Uterine smooth muscle cell (primary cell): ENCODE measurements at places on chromosomes 5 and 9. TPM values are rescaled to one million over a fixed set of nuclear protein-coding genes. Genes with fewer than 3 reads are reported as not detected.

Gene WDR38
- 0.11 TPM in 1 of 2 replicates, not detected in the other for total RNA-seq

Gene SPOCK1
- total RNA-seq: 42.7 and 167 TPM in 2 replicates

Gene FGF1
- 3.4 and 4.0 TPM in 2 replicates for total RNA-seq

Gene KCNV2
- not detected in 2 replicates for total RNA-seq

Gene BTNL8
- total RNA-seq: not detected in 2 replicates

Gene OR1Q1
- not detected in 2 replicates for total RNA-seq

Gene CSF2
- total RNA-seq: 0.12 and 0.89 TPM in 2 replicates

Gene PCAT7
- total RNA-seq: not detected in 2 replicates

Gene S1PR3
- 11.7 and 14.5 TPM in 2 replicates for total RNA-seq

Gene NSG2
- total RNA-seq: under 0.01 TPM in 1 of 2 replicates, not detected in the other

Gene C9orf153
- 0.25 TPM in 1 of 2 replicates, not detected in the other for total RNA-seq

Gene ORM2
- not detected in 2 replicates for total RNA-seq

Gene PKD2L2
- total RNA-seq: under 0.01 TPM in 1 of 2 replicates, not detected in the other

Gene ZFP37
- total RNA-seq: 2.5 and 3.1 TPM in 2 replicates

Gene PDCD1LG2
- 10.1 and 13.6 TPM in 2 replicates for total RNA-seq

Gene LRRC70
- total RNA-seq: 1.00 and 1.4 TPM in 2 replicates

Gene RANBP17
- total RNA-seq: 12.3 and 14.4 TPM in 2 replicates

Gene LTC4S
- total RNA-seq: 0.33 and 0.50 TPM in 2 replicates

Gene INSL4
- not detected in 2 replicates for total RNA-seq

Gene TAF1L
- total RNA-seq: under 0.01 TPM in 2 replicates

Gene PRDM9
- total RNA-seq: not detected in 2 replicates

Gene FAM240B
- not detected in 2 replicates for total RNA-seq

Gene GFPT2
- total RNA-seq: 24.2 and 27.7 TPM in 2 replicates

Gene PCDHGA7
- 1.3 and 4.0 TPM in 2 replicates for total RNA-seq

Gene MYOT
- total RNA-seq: not detected in 2 replicates

Gene SPATA31C1
- total RNA-seq: not detected in 2 replicates

Gene TUBB4B
- 153 and 473 TPM in 2 replicates for total RNA-seq

Gene ADGRD2
- not detected in 2 replicates for total RNA-seq

Gene SPZ1
- total RNA-seq: not detected in 2 replicates

Gene EDIL3
- total RNA-seq: 4.8 and 23.6 TPM in 2 replicates

Gene SERF1A
- 3.5 and 5.9 TPM in 2 replicates for total RNA-seq

Gene RORB
- total RNA-seq: 6.0 and 11.3 TPM in 2 replicates

Gene STING1
- total RNA-seq: 8.6 and 9.5 TPM in 2 replicates

Gene HSPB3
- total RNA-seq: 0.25 and 1.8 TPM in 2 replicates

Gene DCANP1
- not detected in 2 replicates for total RNA-seq

Gene DDX4
- total RNA-seq: not detected in 2 replicates

Gene IFNA2
- total RNA-seq: not detected in 2 replicates

Gene CCDC152
- total RNA-seq: 0.50 and 1.2 TPM in 2 replicates
